ENCODE measurements at places on chromosomes 5 and 9. TPM values are rescaled to one million over a fixed set of nuclear protein-coding genes. Genes with fewer than 3 reads are reported as not detected.

NOXA1 gene
- 1.9 TPM for total RNA-seq

HMGCR gene
- 10.1 TPM for total RNA-seq

SYNPO gene
- total RNA-seq, result 675 TPM

GRCh38 chr5:34728236-34728635 is 72.1 kb downstream of the RAI14 start:
- DNase-seq, result no peak

- no peak for DNase-seq
These were observed 32.6 kb downstream of the NKX2-5 start for GRCh38 chr5:173202266-173202875.

GRCh38 chr5:151037561-151038411 is 17.4 kb downstream of the GPX3 start:
- no peak for DNase-seq

GRCh38 chr5:2710910-2711309 is 40.6 kb downstream of the IRX2 start:
- no peak for DNase-seq

DNA sequence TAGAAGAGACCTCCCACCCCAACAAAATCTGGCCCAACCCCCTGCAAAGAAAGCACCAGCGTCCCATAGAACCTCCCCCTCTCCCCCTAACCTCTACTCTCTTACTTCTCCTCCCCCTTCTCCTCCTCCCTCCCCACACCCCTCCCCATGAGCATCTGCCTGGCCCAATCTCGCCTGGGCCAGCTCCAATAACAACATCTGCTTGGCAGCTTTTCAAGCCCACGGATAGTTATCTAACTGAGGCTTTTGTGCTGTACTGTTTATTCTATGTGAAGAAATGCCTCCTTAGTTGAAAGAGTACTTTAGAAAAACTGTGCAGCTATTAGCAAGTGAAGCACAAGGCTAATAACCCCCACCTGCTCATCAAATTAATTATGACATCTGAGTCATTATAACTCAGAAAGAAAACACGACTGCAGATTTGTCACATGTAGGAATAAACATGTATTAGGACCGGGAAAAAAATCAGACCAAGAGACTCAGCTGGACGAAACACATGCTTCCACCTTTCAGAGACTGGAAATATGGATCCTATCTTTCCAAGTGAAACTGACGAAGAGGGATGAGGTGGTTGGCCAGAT is 42.8 kb downstream of the NFIB start:
- DNase-seq, result peak; percentile 68

DNA sequence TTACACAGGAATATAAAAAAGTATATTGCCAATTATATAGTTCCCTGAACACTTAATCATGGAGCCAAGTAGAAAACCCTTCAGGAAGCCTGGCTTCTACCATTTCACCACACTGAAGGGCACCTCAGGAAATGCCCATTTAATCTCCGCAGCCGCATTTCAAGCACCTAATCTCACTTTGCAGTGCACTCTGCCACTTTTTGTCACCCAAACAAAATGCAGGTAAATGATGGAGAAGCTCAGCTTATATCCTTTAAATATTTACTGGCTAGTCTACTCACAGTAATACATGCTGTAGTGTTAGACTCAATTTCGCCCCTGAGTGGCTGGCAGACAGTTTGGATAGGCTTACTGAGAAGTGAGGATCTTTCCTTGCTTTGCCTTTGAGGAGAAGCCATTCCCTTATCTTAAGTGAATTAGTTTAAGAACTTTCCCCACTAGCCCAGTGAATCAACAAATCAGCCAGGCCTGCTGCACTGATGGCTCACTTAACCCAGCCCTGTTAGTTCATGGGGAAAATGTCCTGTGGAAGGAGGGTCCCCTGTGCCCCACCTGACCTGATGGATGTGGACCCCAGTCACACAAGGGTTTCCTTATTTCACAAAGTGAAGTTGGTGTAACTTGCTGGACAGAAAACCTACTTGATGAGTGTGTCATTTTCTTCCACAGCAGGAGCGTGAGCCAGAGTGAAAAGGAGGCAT is 209.7 kb downstream of the CAAP1 start:
- DNase-seq, result no peak
